ENCODE measurements at places on chromosomes 6 and 20.
A peak's percentile ranks its signal among the peaks of the same experiment; 100 is the strongest.

DNA sequence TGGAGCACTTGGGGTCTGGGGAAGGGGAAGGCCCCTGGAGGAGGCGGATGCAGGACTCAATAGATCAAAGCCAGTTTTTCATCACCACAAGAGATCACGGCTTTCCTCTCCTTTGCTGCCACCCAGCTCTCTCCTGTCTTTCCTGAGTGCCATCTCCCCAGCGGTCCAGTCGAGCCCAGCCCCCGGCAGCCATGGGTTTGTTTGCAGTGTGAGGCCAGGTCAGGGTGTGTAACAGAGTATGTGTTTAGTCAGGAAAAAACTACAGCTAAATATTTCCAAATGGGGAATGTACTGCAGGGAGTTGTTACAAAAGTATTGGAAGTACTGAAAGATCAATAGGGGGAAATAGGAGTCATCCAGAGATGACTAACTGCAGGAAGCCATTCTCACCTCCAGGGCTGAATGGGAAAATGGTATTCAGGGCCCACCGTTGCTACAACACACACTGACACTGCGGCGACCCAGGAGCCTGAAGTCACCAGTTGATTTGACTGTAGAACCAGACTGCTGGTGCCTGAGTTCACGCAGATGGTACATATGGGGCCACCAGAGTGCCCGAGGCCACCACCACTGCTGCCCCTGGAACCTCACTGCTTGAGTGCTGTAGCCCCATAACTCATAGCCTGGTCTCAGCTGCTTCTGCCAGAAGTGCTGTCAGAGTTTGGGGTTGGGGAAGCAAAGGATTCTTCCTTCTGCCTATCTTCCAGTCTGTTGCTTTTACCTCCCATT is 23.6 kb upstream of the FANCE start:
- DNase-seq, result no peak

DNA sequence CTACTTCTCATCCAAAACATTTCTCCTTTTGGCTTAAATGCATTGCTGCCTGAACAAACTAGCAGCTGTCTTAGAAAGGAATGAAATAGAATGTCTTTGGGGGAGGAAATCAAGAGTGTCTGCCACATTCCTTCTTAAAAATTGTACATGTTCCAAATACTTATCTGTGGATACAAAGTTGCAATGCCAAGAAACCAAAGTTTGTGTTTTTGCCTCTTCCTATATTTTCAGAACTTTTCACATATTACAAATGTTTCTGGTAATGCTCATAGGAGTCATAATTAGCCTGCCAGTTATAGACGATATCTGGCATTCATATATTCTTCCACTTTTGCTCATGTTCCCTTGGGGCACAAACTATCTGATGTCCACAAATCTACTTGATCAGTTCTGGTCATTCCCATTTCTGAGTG is 165.5 kb upstream of the BMP5 start:
- no peak for DNase-seq

DNA sequence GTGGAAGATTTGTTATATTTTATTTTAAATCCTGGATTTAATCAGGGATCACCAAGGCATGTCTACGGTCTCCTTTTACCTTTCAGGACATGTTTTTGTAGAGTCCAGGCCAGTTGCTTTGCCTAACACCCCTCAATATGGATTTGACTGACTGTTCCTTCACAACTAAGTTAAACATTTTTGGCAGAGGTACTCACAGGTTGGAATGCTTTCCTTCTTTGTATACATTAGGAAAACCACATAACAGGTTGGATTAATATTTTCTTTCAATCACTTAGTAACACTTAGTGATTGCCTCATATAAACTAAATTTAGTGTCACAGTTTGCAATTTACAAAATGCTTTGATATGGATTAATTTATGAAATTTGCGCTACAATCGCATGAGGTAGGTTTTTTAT is 64.5 kb downstream of the IPCEF1 start:
- no peak for DNase-seq

GRCh38 chr6:2491137-2491536 is 245.7 kb upstream of the GMDS start:
- DNase-seq, result no peak

DNA sequence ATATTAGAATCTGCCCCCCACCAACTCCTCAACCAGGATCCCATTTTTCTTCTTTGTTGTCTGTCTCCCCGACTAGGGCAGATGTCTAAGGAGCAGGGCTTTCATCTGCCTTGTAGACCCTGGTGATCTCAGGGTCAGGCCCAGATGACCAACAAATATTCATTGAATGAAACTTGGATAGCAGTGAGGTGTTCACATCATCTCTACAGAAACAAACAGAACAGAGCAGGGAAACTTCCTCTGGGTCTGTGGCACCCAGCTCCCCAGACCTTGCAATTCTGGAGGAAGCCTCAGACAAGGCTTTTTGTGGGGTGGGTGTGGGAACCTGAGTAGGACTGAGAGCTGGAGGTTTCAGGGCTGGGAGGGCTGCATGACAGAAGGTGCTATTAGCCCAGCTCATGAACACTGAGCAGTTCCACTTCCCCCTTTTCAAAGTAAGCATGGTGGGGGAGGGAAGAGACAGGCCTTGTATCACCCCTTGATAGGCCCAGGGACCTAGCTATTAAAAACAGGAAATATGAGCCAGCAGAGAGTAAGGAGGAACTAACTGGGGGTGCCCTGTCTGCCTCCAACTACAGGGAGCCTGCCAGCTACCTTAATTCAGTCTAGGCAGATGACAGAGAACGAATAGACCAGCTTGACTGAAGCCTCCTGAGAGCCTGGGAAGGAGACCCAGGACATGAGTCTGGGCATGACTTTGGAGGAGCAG is 37.3 kb upstream of the TOP1 start:
- no peak for DNase-seq

GRCh38 chr20:36399147-36399968 is 93.2 kb downstream of the DLGAP4 start:
- no peak for DNase-seq

- no peak for DNase-seq
These were observed 40.2 kb downstream of the PPP1R3G start for GRCh38 chr6:5125152-5126006.

DNA sequence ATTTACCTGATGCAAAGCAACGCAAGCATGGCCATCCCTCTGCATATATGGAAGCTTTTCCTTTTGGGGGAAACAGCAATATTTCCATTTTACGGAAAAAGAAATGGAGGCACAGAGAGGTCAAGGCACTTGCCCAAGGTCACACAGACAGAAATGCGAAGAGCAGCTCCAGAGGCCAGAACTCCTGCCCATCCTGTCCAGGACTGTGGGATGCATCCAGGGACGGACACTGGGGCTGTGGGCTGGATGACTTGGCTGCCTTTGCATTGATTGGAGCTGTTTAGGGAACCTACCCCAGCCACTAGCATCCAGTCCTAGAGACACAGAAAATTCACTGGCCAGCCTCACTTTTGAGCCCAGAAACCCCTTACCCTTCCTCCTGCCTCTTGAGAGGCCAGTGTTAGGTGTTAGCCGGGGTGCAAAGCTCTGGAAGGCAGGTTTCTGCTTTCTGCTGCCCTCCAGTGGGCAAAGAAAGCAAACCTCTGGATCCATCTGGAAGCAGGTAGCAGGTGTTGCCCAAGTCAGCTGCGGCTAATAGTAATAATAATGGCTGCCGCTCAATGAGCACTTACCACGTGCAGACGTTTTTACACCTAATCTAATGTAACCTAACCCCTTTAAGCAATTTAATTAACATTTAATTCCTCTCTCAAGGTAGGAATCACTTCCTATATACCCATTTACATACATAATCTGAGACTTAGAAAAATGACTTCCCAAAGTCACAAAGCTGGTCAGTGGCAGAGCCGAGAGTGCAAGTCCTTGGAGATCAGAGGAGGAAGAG is 31.7 kb upstream of the CCN5 start:
- no peak for DNase-seq

DNA sequence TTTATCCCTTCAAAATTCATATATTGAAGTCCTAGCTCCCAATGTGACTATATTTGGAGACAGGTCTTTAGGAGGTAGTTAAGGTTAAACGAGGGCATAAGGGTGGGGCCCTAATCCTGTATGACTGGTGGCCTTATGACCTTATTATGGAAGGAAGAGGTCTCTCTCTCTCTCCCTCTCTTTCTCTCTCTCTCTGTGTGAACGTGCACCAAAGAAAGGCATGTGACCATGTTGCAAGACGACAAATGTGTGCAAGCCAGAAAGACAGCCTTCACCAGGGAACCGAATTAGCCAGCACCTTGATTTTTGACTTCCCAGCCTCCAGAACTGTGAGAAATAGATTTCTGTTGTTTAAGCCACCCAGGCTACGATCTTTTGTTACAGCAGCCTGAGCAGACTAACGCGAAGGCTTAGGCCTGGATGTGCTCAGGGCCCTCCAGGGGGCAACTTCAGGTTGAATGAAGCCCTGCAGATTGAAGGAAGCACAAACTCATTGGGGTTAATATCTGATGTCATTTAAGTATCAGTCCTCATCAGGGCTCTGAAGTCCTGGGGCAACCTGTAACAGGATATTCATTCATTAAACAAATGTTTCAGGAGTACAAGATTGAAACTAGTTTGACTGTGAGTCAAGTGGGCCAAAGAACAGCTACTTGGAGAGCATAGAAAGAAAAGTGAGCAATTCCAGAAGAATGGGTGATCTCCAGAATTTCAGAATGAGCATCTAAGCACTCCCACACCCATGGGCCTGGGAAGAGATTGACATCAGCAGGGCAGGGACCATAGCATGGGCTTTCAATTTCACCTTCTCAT is 157.4 kb upstream of the TNFAIP3 start:
- no peak for DNase-seq

- no peak for DNase-seq
These were observed 25.3 kb downstream of the RBCK1 start for GRCh38 chr20:433300-433975.

DNA sequence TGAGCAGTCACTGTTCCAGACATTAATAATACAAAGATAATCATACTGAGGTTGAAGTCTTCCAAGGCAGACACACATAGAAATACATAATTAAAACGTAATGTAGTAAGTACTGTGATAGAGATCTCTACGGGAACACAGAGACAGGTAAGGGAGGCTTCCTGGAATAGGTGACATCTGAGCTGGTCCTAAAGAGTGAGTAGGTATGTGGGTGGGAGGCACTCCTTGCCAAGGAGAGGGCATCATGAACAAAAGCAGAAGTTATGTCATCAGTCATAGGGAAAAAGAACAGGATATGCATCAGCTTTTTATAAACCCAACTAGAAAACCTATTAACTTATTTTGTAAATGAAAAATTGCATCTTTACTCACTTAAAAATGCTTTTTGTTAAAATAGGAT is 110.0 kb downstream of the MAP7 start:
- DNase-seq, result no peak

DNA sequence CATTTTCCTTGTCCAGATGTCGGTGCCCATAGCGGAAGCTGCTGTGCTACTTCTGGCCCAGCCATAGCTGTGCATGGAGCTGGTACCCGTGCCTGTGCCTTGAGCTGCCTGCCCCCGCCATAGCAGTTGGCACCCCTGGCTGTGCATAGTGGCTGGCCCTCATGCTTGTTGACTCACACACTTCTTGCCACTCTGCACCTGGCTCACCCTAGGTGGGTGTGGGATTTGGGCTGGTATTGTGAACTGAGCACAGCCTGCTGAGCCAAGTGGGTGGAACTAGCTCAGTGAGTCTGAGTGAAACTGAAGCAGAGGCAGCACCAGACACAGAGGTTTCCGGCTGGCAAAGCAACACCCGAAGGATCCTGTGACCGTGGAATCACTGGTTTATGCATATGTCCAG is 689.5 kb upstream of the EYS start:
- DNase-seq, result no peak

DNA sequence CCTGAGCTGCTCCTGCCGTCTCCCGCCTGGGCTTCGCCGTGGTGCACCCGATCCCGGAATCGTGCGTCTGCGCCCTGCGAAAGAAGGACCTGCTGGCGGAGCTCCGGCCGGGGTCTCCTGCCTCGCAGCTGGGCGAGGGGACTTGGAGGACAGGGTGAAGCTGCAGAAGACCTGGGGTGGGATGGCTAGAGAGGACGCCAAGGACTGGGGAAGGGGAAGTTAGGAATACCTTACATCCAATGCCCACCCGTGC is 150.2 kb downstream of the PRL start:
- peak; percentile 58 for DNase-seq

DNA sequence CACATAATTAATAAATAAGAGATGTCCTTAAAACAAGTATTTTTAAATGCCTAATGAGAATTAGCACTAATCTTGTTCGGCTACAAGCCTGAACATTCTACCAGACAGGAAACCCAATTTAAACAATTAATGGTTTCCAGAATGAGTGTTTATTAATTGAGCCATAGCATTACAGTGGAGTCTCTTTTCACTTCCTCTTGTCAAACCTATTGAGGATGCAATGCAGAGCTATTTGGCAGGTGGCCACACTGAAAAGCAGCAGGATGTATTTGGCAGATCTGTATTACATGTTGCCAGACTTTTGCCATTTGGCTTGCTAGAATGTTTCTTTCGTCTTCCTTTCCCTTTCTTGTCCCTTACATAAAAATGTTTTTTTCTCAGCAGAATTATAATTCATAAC is 475.2 kb upstream of the MARCKS start:
- peak; percentile 2 for DNase-seq

DNA sequence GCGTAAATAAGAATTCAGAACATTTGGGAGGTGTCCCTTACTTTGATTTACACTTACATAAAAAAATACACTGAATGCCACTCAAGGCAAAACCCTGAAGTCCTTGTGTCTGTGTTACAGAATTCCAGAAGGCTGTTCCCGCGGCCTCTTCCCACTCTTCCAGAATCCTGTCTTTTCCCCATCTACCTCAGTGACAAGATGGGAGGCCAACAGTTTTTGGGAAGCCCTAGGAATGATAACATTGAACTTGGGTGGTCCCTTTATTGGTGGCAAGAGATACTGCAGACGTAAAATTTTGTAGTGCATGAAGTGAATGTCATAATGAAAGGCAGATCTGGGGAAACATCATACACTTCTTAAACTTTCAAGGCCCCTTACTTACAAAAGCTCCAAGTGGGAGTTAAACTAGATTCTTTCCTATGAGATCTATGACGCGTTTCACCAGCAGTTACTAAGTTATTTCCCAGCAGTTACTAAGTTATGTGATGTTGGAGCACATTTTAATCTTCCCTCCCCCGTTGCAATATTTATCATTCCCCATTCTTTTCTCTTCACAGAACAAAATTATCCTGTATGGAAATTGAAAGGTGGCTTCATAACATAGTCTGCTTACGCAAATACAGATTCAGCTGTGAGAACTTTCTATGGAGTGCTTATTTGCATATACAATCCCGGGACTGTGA is 79.5 kb downstream of the BCAS1 start:
- no peak for DNase-seq
